ENCODE measurements at places on chromosomes 1 and 21.
A peak's percentile ranks its signal among the peaks of the same experiment; 100 is the strongest.

DNA sequence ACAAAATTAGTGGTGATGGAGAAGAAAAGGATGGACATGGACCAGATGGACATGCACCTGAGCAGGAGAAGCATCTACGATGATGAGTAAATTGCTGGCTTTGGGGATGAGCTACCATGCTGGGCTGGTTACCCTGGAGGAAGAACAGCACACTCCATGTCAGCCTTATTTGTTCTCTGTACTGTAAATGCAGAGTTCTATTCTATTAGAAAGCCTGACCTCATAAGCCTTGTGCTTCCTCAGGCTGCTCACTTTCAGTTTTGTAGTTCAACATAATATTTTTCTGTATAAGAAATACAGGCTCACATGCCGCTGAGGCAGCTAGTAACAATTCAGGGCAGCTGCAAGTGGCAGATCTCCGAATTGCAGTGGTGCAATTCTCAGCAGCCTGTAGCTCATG is 249.6 kb downstream of the PLA2G4A start:
- DNase-seq, result no peak

GRCh38 chr1:115183158-115183557 is 93.9 kb upstream of the TSPAN2 start:
- DNase-seq, result no peak

GRCh38 chr1:77447669-77448068 is 165.8 kb downstream of the AK5 start:
- no peak for DNase-seq

- no peak for DNase-seq
These were observed 34.0 kb upstream of the ADGRL4 start for GRCh38 chr1:79040424-79041082.

GRCh38 chr1:230917284-230918135 is 49.2 kb upstream of the C1orf198 start:
- DNase-seq, result no peak

- DNase-seq, result no peak
These were observed 29.3 kb downstream of the IER5 start for GRCh38 chr1:181117648-181118449.

- no peak for DNase-seq
These were observed 13.8 kb downstream of the PDIK1L start for GRCh38 chr1:26125382-26125781.

DNA sequence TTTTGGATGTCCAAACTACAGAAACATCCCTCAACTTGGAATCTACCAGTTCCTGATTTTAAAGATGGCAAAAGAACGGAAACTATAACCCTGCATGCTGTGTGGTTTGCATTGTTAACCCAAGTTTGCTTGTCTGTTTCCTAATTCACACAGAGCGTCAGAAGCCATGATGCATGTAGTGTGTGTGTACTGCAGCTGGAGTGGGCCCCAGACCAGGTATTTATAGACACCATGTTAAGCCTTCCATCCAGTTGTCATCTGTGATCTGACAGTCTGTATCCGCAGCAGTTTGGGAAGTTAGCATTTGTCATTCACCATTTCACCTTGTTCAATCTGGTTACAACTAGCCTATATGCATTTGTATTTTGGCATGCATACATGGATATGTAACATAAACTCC is 27.7 kb upstream of the PLEKHM2 start:
- no peak for DNase-seq

- no peak for DNase-seq
These were observed 79.2 kb downstream of the OLIG1 start for GRCh38 chr21:33149181-33149580.

DNA sequence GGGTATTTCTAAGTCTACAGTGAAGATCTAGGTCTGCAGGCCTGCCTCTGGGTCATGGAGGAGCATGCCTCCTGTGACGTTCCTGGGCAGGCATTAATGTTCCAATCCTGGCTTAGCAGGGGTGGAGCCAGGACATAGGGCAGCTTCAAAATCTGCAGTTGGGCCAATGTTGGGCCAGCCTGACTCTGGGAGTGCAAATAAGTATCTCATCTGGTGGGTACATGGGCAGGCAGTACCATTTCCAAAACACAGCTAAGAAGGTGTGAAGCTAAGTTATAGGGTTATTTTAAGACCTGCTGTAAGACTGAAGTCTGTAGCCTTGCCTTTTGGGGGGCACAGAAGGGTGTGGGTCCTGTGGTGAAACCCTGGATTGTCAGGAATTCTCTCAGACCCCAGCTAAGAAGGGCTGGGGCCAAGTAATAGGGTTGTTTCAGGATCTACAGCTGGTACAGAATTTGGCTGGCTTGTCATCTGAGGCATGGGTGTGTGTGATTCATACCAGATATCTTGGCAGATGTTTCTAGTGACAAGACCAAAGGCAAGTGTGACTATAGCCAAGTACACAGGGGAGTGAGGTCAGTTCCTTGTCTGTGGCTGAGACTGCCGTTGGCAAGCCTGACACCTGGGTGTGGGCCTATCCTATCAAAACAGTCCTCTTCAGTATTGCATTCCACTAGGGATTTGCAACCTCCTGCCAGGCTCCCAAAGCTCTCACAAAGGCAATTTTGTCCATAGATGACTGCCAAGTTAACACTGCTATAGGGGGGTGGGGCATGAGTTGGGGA is 468.7 kb upstream of the B3GALT2 start:
- DNase-seq, result no peak

DNA sequence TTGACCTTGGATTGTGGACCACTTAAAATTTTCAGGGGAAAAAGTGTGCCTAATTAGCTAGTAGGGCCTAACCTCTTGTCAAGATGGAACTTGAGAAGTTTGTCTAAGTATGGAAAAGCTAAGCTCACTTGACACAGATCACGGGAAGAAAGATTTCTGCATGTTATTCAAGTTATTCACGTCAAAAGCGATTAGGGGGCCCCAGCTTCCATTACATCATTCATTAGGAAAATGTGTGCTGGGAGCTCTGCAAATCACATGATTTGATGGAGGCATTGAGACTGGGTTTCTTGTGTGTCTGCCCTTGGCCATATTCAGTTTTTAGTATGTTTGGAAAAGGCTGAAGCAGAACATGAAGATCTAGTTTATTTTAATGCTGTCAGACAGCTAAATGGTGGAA is 15.5 kb upstream of the POGZ start:
- no peak for DNase-seq

DNA sequence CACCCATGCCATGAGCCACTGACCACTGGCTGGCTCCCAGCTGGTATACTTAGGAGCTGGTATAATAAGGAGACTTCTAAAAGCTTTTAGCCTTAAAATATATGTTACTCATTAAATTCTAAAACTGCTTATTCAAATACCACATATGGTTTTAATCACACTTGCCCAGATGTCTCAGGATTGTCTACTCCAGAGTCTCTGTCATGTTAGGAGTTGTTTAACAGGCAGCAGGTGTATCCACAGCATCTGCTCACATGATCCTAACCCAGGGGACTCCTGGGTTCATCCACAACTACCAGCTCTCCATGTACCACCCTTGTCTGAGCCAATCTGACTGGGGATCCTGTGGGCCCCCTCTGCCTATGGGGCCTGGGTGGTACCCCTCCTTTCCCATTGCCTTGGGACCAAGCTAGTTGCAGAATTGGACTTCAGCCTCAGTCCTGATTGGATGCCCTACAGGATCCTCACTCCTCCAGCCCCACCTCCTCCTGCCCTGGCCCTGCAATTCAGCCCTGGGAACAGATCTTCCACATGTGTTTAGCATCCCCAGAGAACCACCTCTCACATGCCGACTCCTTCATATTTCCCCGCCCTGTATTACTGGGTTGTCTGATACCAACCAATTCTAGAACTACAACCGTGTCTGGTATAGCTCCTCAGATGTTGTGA is 61.3 kb downstream of the BCAR3 start:
- no peak for DNase-seq

- DNase-seq, result no peak
These were observed 196.0 kb downstream of the URB2 start for GRCh38 chr1:229822026-229822425.

GRCh38 chr1:56339786-56340465 is 239.4 kb downstream of the PLPP3 start:
- no peak for DNase-seq

DNA sequence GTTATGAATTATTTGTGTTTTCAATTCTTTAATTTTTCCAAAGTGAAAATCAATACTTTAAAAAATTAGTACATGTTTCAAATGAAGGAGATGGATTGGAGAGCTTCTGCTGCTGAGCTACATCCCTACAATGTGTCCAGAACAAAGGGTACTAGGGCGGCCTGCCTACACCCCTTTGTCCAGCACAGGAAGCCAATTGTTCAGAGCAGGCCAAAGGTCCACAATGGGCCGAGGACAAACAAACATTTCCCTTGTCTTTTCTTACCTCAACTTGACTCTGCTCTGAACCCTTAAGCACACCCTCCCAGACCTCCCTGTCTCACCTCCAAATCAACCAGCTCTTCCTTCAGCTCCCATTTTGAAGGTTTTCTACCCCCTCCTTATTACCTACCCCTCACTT is 39.4 kb upstream of the CAMK1G start:
- DNase-seq, result no peak

DNA sequence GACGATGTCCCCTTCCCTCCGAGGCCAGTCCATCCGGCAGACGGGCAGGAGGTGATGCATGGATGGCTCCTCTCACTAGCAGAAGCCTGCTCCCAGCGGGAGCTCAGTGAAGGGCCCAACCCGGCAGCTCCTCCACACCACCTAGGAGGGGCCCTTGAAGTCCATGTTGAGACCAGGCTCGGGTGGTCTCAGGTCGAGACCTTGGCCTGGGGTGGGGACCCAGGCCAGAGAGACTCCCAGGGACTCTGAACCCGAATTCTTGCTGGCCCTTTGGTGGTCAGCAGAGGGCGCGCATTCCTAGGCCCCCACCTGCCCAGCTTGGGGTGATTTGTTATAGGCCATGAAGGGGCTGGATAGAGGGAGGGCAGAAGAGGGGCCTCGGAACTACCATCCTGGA is 642 bp upstream of the NT5C1A start:
- no peak for DNase-seq

DNA sequence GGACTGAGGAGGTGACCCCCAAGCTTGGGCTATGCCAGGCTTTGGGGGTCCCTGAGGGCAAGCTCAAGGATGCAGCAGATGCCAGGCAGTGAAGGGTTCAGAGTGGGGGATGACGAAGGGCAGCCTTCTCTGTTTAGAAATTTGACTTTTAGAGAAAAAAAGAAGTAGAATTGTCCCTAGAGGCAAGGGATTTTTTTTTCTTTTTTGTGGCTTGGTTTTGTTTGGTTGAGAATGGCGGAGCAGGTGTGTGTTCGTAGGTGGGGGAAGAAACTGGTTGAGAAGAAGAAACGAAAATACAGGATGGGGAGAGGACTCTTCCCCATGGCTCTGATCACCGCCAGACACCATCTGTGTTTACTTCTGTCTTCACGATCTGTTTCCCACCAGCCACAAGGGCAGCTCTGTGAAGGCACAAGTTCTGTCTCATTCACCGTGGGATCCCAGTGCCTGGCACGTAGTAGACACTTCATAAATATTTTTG is 8.2 kb downstream of the PLA2G5 start:
- DNase-seq, result no peak

GRCh38 chr21:43768868-43769167 is 7.3 kb downstream of the CSTB start:
- DNase-seq, result no peak

DNA sequence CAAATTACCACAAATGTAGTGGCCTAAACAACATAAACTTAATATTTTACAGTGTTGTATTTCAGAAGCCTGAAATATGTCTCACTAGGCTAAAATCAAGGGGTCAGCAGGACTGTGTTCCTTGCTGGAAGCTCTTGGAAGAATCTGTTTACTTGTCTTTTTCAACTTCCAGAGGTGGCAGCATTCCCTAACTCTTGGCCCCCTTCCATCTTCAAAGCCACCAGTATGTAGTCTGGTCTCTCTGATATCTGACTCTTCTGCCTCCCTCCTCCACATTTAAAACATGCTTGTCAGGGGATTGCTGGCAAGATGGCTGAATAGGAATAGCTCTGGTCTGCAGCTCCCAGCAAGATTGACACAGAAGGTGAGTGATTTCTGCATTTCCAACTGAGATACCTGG is 567.5 kb downstream of the PLA2G4A start:
- no peak for DNase-seq

- DNase-seq, result peak; percentile 44
These were observed 12.5 kb downstream of the MECR start for GRCh38 chr1:29218223-29218622.

GRCh38 chr1:36855699-36856494 is 178.4 kb downstream of the GRIK3 start:
- no peak for DNase-seq

GRCh38 chr1:66360285-66360724 is 173.6 kb upstream of the SGIP1 start:
- DNase-seq, result no peak

GRCh38 chr1:161730050-161730564 is 8.8 kb downstream of the FCRLB start:
- DNase-seq, result peak; percentile 14

DNA sequence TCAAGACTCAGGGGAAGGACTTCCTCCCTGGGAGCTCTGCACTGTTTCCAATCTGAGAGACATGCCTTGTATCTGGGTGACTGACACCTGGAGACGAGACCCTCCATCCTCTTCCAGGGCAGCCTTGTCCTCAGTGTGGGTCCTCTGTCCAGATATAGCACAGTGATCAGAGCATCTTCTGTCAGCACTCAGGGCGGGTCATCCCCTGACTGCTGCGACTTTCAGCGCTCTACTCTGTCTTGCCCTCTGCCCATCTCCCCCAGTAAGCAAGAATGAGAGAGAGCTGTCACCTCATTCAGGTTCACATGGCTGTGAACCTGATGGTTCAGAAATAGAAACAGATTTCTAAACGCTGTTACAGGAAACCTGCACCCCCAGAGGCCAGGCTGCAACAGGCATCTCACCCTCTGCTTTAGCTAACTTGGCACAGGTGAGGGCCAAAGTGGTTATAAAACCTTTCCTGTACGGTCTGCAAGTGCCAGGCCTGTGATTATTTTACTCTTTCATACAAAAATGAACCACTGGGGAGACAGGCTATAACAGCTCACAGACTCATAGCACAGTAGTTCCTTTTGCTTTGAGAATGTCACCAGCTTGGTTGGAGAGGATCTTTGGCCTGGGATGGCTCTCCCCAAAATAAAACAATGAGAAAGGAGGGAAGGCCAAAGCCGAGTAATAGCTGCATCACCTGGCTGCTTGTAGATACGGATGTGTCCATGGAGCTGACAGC is 11.4 kb upstream of the TENT5C start:
- no peak for DNase-seq

DNA sequence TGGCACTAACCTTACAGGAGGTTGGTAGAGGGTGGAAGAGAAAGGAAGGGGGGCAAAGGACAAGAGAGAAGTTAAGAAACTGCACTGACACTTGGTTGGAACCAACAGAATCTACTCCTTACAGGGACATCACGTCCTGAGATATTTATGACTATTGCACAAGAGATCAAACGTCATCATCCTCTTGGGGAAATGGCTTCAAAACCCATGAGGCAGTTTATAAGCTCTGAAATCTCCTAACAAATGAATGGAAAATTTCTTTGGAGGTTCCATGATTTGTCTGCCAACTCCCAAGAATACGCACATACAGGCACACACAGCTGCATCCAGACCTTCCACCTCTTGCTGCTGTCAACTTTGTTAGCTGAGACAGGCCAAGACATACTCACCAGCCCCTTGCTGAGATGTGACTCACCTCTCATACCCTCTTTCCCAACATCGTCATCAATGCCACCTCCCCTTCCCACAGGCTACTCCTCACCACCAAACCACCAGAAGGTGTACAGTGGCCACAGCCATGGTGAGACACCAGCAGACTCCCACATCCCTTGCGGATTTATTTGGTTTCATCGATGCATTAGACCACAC is 135.5 kb downstream of the SETD4 start:
- DNase-seq, result no peak

- DNase-seq, result no peak
These were observed 16.9 kb downstream of the CCT8 start for GRCh38 chr21:29056538-29057050.
